Stimulated activated CD4-positive, alpha-beta T cell treated with anti-CD3 and anti-CD28 coated beads, Interleukin-4, amount 100 ng/mL, for 1 hour (primary cell): ENCODE measurements at places on chromosomes 11 and 22.

DNA sequence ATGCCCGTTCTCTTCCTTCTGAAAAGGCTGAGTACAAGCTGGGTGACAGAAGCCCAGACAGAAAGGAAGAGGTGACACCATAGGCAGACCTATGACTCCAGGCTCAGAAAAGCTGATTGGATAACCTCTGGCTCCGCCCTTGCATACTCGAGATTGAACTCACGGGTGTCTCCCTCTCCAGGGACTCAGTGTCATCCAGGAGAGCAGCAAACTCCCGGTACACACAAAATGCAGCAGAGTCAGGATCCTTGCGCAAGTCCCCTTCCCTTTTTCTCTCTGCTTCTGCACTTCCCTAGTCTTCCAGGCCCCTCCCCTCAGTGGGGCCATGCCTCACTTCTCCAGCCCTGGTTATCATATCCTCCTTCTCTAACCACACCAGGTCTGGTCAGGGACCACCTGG is 9.8 kb downstream of the SCN4B start:
- no peak for DNase-seq

- no peak for DNase-seq
Measured at GRCh38 chr11:67482275-67482826, 475 bp upstream of the AIP start.

DNA sequence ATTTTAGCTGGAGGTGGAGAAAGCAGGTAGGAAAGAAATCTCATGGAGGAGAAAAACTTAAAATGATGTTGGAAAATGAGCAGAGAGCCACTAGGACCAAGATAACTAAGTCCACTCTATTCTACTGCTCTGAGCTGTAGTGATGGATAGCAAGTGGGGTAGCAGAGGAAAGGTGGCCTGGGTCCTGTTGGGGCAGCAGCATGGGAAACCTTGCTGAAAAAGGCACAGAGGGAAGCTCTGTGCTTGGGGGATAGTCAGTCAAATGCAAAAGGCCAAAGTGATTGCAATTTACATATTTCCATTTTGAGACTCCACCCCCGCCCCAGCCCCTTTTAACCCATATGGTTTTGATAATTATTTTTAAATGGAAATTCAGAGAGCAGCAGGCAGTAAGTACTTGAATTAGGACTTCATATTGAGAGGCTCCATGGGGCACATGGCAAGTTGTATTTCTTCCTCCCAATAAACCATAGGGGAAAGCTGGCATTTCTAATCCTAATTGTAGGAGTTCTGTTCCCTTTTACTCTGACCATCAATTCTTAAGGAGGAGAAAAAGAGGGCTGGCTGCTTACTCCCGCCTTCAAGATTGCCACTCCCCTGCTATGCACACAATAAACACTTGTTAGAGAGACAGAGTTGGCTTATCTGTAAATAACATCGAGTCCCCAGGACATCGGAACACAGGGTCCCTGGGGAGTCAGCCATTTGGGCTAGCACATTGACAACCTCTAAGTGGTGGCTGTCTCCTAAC is 1341.5 kb upstream of the TENM4 start:
- no peak for DNase-seq

GRCh38 chr11:66607126-66607834 is 9.2 kb upstream of the RBM14 start:
- DNase-seq: no peak
